Activated T-cell treated with anti-CD3 and anti-CD28 coated beads for 24 hours (primary cell): ENCODE measurements at places on chromosomes 1 and 21.

DNA sequence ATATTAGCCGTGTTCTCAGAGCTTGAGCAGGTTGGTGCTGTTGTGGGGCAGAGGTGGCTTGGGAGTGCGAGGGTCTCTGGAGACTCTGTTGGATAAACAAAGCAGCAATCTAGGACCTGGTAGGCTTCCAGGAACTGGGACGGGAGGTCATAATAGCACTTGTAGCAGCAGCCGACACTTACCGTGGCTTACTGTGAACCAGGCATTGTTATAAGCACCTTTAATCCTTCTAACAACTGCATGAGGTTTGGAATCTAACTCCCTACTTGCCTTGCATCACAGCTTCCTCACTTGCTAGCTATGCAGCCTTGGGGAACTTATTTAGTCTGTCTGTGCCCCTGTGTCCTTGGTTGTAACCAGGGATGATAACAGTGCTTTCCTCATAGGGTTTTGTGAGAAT is 94.9 kb downstream of the NAV1 start:
- no peak for DNase-seq

DNA sequence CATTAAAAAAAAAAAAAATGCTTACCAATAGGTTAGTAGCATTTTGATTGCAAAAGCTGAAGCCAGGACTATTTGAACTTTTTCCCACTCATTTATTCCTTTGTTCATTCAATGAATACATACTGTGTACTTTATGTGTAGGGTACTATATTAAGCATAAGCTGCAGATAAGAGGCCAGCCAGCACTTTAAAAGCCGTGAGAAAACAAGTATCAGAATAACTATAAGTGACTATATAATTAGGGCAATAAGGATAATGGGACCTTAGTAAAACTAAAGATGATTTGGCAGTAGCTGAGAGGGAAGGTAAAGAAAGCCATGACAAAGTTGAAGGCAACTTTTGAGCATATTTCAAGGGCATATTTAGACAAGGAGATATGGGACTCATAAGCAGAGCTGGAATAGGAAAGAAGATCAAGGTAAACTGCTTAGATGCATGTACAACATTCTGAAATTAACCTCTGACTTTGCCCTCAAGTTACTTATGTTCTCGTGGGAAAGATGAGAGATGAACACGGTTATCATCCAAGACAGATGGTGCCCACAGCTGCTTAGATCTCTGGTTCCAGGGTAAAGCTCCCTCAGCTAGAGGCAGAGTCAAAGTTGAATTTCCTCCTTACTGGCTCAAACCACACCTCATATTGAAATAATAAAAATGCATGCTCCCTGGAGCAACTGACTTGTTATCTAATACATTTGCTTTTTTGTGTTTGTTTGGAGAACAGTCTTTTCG is 44.0 kb upstream of the FMO2 start:
- no peak for DNase-seq

DNA sequence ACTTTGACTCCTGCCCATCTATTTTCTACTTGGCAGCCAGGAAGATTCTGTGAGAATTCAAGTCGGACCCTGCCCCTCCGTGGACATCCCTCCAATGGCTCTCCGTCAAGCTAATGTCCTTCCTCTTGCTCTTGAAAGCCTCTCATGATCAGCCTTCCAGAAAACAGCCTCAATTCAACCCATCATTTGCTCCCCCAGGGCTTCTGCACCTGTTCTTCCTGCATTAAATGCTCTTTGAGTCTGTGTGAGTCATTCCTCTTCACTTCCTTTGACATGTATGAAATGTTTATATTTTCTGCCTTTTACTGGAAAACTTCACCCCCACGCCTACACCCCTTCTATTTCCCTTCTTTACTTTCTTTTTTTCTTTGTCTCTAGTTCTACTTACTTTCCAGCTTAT is 734.1 kb upstream of the ZP4 start:
- no peak for DNase-seq

DNA sequence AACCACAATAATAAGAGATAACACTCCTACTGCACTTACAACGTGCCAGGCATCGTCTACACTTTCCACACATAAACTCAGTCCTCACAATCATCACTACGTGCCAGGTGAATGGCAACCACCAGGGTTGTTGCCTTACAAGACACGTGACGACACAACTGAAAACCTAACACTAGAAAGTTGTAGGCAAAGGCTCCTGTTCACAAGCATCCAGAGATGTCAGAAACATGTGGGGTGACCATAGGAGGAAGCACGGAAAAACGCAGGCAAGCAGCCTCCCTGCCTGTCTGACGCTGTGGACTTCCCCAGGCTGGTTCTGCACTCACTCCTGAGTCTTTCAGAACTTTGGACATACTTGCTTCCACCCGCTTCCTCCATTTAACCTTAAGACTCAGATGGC is 7.0 kb downstream of the CAPZB start:
- DNase-seq: no peak

- DNase-seq: no peak
Measured at GRCh38 chr1:34863501-34863900, 4.0 kb upstream of the SMIM12 start.

- no peak for DNase-seq
Measured at GRCh38 chr1:205689479-205689878, 9.2 kb upstream of the SLC45A3 start.

DNA sequence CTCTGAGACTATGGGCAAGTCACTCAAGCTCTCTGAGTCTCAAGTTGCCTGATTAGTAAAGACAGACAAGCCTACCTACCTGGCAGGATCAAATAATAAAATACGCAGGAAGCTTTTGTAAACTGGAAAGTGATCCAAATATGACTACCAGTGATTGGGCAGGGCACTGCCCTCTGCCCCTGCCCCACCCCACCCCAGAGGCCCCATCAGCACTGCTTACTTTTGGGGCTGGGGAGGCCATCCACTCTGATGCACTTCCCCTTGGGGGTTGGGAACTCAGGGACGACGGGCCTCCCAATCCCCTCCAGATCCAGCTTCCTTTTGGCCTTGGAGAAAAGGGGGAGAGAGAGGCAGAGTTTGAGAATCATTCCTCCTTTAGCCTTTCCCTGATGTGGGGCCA is 6.9 kb downstream of the E2F2 start:
- no peak for DNase-seq

- no peak for DNase-seq
Measured at GRCh38 chr1:43241413-43241836, 28.4 kb upstream of the TMEM125 start.

GRCh38 chr1:5904551-5904950 is 87.7 kb downstream of the NPHP4 start:
- no peak for DNase-seq

GRCh38 chr1:223617323-223618070 is 48.0 kb downstream of the CAPN8 start:
- DNase-seq: no peak

DNA sequence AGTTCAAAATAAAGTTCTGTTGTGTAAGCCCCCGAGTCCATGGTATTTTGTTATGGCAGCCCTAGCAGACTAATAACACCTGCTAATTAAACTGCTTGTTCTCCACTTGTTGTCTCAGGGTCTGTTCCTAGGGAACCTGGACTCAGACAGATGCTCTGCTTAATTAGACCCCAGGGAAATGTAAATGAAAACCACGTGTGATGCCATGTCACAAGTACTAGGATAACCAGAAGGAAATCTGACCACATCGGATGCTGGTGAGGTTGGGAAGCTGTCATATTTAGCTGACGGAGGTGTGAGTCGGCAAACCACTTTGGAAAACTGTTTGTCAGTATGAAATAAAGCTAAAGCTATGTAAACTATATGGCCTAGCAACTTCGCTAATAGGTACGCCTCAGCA is 19.6 kb downstream of the EDN2 start:
- no peak for DNase-seq

DNA sequence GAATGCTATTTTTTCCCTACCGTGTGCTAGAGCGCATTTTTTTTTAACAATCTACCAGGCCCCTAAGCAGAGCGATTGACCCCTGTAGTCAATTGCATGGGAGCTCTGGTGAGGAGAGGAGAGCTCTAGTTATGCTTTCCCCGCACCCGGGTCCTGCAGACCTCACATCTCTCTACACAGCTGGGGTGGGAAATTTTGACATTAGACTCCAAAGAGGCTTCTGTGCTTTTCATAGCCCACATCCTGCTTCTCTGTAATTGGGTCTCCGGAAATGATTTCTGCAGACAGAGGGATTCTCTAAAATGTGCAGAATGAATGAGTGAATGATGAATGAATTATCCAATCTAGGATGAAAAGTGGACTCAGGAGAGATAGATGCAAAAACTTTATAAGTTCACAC is 41.5 kb upstream of the DUSP10 start:
- DNase-seq: no peak

- no peak for DNase-seq
Measured at GRCh38 chr1:41860214-41860613, 58.5 kb downstream of the HIVEP3 start.
